ENCODE measurements at places on chromosomes 12 and 14.

DNA sequence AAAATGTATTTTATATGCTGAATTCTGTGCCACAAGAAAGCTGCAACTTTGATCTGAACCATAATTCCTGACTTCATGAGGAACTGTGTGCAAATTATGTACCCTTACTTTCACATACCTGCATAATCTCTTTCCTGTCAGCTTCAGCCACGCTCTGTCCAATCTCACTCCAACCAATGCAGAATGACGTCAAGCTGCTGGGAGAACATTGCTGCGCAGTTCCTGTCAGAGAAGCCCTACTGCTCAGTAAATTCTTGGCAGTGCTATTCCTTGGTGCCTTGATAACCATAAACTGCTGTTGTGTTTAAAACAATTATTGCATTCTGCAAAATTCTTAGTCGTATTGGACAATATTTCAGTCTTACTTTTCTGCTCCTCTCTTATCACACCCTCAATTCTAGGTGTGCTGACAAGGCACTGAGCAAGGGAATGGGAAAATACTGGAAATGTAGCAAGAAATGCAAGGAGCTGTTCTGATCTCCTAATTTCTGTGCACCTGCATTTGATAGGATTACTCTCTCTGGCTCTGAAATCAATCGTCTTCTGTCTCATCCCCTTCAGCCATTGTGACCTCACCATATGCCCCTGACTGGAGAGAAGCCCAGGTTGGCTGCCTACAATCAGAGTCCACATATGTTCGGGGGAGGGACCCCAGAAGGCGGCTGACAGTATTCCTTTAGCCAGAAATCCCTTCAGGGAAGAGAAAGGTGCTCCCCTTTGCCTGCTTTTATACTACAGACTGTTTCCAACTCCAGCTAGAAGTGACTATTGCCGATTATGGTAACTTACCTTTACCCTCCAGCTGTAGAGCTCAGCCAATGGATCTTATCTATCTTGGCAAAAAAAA, 274.9 kb upstream of the NOVA1 start:
- no peak for DNase-seq

DNA sequence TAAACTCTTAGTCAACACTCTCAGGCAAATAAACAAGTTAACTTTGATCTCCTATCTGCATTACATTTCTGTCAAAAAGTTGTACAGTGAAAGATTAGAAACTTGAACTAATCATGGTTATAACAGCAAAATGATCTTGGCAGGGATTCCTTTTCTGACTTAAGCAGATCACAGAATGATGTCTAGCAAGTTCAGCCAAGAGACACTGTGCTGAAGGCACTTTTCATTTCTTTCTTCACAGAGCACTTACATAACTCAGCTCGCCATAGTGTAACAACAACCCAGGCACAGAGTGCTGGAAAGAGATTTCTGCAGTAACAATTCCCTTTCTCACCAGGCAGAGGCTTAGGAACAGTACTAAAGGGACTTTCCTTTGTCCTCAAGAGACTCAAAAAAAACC, 19.6 kb upstream of the CSRP2 start:
- DNase-seq: no peak

- DNase-seq: no peak
Observed at GRCh38 chr12:6452944-6453630, 1.2 kb downstream of the TAPBPL start.

DNA sequence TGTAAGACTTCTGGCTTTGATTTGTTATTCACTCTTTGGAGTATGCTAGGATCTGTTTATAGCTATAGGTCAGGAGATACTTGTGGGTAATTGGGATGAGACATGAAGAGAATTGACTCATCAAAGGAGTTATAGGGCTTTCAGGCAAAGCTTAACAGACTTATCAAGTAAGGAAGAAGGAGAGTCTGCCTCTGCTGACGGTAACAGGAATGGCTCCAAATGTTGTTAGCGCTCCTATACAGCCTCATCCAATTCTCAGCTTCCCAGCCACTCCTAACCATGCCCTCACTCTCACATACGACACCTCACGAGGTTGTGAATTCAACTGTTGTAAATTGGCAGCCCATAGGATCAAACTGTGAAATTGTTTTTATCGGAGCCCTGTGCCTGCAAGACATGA, 140.5 kb downstream of the KCNA5 start:
- no peak for DNase-seq

GRCh38 chr12:19244312-19244711, 114.8 kb downstream of the PLEKHA5 start:
- no peak for DNase-seq

DNA sequence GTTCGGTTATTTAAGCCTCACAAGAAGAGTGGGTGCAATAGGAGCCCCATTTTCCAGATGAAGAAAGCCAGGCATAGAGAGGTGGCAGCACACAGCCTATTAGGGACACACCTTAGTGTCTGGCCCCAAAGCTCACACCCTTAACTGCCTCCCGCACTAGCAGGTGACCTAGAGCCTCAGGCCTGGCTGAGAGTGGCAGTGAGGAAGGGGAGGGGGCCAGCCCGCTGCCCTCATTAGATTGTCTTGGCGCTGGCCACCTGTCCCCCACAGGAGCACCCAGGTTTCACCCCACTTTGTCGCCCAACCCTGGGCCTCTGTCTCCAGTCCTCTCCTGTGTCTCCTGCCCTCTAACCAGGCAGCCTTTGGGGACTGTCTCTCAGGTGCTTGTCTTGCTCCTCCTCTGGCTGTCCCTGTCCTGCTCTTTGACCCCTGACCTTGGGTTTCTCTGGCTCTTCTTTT, 18.5 kb upstream of the PGF start:
- no peak for DNase-seq

- DNase-seq: no peak
Observed at GRCh38 chr12:29735604-29736003, 48.1 kb downstream of the TMTC1 start.

DNA sequence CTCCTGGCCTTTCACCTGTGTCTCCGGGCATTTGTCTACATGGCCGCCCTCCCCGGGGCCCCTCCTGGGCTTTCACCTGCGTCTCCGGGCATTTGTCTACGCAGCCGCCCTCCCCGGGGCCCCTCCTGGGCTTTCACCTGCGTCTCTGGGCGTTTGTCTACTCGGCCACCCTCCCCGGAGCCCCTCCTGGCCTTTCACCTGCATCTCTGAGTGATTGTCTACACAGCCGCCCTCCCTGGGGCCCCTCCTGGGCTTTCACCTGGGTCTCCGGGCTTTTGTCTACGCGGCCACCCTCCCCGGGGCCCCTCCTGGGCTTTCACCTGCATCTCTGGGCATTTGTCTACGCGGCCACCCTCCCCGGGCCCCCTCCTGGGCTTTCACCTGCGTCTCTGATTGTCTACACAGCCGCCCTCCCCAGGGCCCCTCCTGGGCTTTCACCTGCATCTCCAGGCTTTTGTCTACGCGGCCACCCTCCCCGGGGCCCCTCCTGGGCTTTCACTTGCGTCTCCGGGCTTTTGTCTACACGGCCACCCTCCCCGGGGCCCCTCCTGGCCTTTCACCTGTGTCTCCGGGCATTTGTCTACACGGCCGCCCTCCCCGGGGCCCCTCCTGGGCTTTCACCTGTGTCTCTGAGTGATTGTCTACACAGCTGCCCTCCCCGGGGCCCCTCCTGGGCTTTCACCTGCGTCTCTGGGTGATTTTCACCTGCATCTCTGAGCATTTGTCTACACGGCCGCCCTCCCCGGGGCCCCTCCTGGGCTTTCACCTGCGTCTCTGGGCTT, 68.0 kb upstream of the GALNT9 start:
- DNase-seq: no peak

DNA sequence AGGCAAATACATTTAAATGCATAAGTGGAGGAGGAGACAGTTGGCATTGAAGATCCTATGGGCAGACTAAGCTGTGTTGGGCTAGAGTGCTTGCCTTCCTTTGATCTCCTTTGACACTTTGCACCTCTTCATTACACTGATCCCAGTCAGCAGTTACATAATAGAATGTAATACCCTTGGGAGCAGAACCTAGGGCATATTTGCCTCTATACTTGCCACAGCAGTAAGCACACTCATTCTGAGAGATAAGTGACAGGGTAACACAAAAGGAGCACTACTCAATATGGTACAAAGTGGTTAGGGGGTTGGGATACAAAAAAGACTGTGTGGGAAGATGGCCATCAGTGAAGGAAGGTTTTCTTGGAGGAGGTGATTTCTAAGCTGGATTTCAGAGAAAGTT, 9.0 kb downstream of the MARS1 start:
- DNase-seq: no peak

DNA sequence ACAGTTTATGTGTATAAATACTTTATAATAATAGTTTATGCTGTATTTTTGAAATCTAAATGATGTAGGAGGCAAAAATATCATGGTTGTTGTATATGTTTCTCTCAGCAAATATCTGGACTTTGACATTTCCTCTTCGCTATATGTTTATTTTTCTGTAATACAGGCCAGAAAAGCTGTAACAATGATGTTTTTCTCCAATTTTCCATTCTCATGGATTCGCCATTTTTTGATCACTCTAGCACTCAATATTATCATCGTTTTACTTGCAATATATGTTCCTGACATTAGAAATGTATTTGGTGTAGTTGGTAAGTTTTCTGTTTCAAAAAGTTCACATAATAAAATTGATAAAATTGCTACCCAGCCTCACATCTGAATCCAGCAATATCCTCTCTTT, 70.6 kb downstream of the SLC38A6 start:
- no peak for DNase-seq

GRCh38 chr12:32809846-32810245, 54.1 kb upstream of the YARS2 start:
- DNase-seq: no peak
